ENCODE measurements at places on chromosomes 7 and 10.

GRCh38 chr10:7561216-7561893, 105.4 kb downstream of the ITIH5 start:
- no peak for DNase-seq

GRCh38 chr10:61786728-61787127, 114.8 kb upstream of the ARID5B start:
- DNase-seq, result no peak

DNA sequence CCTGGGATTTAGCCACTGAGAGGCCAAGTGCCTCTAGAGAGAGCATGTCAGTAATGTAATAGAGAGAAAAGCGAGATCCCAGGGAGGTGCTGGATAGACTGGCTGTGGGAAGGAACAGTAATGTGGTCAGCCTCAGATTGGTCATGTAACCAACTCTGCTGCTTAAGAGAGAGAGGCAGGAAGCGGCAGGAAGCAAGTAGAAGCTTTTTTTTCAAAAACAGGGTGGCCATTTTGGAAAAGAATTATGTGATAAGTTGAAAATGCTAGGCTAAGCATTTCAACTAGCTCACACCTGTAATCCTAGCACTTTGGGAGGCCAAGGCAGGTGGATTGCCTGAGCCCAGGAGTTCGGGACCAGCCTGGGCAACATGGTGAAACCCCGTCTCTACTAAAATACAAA, 3.7 kb upstream of the PCOLCE start:
- DNase-seq, result no peak

DNA sequence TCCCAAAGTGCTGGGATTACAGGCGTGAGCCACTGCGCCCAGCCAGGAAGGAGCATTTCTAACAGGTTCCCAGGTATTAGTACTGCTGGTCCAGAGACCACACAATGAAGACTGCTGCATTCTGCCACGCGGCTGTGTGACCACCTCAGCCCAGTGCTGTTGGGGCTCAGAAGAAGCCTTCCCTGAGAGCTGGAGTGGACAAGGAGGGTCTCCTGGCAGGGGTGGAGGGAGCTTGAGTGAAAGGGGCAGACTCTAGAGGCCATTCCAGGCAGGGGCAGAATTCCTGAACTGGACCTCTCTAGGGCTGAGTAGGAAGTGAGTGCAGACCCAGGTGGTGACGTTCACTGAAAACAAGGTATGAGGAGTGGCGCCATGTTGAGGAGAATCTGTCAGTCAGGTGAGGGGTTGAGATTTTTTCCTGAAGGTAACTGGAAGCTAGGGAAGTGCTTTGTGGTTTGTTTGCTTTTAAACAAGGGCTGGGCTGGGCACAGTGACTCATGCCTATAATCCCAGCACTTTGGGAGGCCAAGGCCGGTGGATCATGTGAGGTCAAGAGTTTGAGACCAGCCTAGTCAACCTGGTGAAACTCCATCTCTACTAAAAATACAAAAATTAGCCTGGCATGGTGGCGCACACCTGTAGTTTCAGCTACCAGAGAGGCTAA, 67.6 kb downstream of the TACC2 start:
- no peak for DNase-seq

- no peak for DNase-seq
Observed at GRCh38 chr7:83267141-83267631, 104.5 kb upstream of the PCLO start.

DNA sequence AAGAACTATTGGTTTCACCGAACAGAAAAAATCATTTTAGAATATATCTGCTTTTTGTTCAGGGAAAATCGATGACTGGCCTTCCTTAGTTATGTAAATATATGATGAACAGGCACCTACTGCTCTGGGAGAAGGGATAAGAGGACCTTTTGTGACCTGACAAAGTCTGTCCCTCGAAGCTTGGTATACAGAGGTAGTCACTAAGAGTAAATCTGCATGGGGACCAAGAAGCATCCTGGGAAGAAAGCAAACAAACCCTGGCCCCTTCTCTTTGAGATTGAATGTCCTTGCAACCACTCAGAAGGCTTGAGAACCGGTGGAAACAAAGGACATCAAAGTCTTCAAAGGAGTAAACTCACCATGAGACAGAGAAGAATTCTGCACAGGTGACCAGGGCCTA, 52.3 kb downstream of the SKIDA1 start:
- DNase-seq, result no peak

- no peak for DNase-seq
Observed at GRCh38 chr7:4430227-4430626, 251.9 kb upstream of the FOXK1 start.

- no peak for DNase-seq
Observed at GRCh38 chr10:131860806-131861440, 39.9 kb upstream of the PPP2R2D start.

- no peak for DNase-seq
Observed at GRCh38 chr10:71766717-71767419, 6.5 kb downstream of the VSIR start.

DNA sequence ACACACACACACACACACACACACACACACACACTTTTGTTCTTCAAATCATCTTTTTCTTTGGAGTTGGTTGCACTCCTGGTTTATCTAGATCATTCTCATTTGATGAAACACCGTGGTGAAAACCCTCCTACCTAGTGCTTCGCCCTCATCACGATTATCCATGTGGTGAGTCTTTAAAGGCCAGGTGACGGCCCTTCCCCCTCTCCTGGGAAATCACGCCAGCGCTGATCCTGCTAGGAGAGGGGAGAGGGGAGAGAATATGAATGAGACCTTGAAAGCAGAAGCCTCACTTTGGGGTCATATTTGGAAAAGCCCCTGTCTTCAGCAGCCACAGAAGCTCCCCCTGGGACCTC, 103.9 kb upstream of the LRRC4 start:
- no peak for DNase-seq

GRCh38 chr7:80847895-80848294, 71.0 kb downstream of the SEMA3C start:
- DNase-seq, result no peak

- no peak for DNase-seq
Observed at GRCh38 chr10:114362826-114363355, 41.4 kb downstream of the AFAP1L2 start.

GRCh38 chr10:86263209-86263608, 103.4 kb downstream of the GRID1 start:
- DNase-seq, result no peak

DNA sequence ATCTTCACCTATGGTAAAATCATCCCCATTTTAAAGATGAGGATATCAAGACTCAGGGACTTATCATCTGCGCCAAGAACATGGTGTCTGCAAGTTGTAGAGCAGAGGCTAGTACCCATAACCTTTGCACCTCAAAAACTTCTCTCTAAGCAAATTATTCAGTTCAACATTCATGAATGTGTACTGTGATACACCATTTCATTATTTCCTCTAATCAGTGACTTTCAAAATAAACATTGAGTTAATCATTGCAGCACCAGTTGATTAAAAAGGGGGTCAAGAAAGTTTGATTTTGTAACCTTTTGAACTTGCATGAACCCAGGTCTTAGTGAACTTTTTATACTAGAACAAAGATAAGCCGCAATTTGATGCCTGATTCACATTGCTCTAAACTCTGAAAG, 47.6 kb upstream of the CYP2C8 start:
- no peak for DNase-seq

- no peak for DNase-seq
Observed at GRCh38 chr10:26528715-26529393, 90.7 kb downstream of the APBB1IP start.

GRCh38 chr7:113394856-113395255, 276.5 kb upstream of the SMIM30 start:
- no peak for DNase-seq

GRCh38 chr7:120927454-120928103, 23.0 kb upstream of the ING3 start:
- DNase-seq, result no peak

DNA sequence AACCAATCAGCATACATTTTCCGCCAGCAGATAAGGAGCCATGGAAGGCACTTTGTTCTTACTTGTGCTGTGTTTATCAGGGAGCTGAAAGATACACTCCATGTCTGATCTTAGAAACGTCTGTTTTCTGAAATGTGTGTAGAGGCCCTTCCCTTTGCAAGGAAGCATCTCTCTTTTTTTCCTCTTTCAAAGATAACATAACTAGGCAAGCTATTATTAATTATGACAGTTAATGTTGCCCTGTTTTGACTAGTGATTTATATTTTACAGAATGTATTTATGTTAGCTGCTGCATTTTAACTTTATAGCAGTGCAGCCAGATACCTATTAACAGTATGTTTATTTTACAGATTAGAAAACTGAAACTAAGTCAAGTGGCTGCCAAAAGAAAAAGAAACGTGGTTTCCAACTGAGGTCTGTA, 683.2 kb upstream of the IGFBP3 start:
- no peak for DNase-seq

- no peak for DNase-seq
Observed at GRCh38 chr7:69803699-69804516, 205.6 kb downstream of the AUTS2 start.

GRCh38 chr10:94150541-94151184, 156.9 kb downstream of the PLCE1 start:
- no peak for DNase-seq

- DNase-seq, result no peak
Observed at GRCh38 chr10:102812231-102812876, 24.9 kb downstream of the CYP17A1 start.

- DNase-seq, result no peak
Observed at GRCh38 chr7:134495546-134495945, 31.8 kb upstream of the AKR1B10 start.

DNA sequence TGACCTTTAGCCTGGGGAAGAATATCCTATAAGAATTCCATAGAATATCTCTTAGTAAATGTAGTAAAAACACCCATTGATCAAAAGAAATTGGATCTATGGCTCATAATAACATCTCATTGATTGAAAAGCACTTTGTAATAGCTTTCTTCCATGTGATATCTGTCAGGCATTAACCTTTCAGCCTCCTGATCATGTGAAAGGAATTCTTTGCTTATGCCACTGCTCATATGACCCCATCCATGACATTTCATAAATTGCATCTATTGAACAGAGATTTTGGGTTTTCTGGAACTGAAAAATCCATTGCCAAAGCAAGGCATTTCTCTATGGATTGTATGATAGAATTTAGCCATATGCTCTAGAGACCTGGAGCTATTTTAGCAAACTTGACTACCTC, 519.3 kb upstream of the PFKP start:
- DNase-seq, result no peak

- DNase-seq, result no peak
Observed at GRCh38 chr7:50665403-50666123, 100.4 kb upstream of the DDC start.

DNA sequence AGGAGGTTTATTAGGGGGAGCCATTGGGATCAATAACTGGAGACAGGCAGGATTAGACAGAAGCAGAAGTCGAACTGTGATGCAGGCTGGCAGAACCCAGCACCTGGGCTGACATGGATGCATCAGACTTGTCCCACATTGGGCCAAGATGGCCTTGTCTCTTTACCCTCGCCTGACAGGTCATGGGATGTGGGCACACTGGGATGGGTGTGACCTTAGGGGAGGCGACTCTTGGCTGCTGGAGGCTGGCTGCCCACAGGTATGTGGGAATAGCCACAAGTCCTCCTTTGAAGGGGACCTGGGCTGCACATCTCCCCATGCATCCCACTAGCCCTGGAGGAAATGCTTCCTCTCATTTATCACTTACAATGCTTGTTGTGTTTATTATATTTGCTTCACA, 17.3 kb downstream of the NFE2L3 start:
- no peak for DNase-seq

GRCh38 chr7:33157311-33157710, 27.9 kb downstream of the BBS9 start:
- no peak for DNase-seq

DNA sequence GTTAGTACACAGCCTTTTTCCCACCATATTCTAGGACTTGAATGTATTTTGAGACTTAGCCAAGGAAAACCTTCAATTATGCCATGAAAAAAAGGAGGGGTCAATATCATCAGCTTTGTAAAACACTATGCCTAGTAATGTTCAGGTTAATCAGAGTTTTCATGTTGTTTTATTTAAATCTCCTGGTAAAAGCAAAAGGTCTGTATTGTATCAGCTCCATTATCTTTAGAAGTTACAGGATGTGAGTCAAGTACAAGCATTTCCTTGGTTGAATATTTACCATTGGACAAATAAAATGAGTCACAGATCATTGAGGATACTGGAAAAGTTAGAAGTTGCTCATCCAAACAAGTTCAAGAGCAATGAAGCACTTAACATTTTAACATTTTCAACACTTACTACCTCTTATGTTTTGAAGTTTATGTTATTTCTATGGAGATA, 89.9 kb upstream of the CAPZA2 start:
- no peak for DNase-seq

- DNase-seq, result no peak
Observed at GRCh38 chr7:130793855-130794618, 60.0 kb upstream of the KLF14 start.

- no peak for DNase-seq
Observed at GRCh38 chr7:30322271-30323005, 38.0 kb downstream of the ZNRF2 start.
